ENCODE measurements at places on chromosomes 2 and 18. TPM values are rescaled to one million over a fixed set of nuclear protein-coding genes. Genes with fewer than 3 reads are reported as not detected.

The FHOD3 gene
- 84.5 TPM for total RNA-seq

The MYCN gene
- 75.1 TPM for total RNA-seq

The IL1R1 gene
- 0.31 TPM for total RNA-seq

The ANKRD30B gene
- total RNA-seq = 2.2 TPM

The PROM2 gene
- 9.4 TPM for total RNA-seq

The NEB gene
- total RNA-seq = 2.5 TPM

All from parietal lobe (tissue), 2 donors.